ENCODE measurements at places on chromosomes 7 and 10.

GRCh38 chr7:158745057-158745715 is 40.6 kb upstream of the NCAPG2 start:
- DNase-seq = no peak

GRCh38 chr10:58513188-58514110 is 777 bp downstream of the BICC1 start:
- no peak for DNase-seq

GRCh38 chr10:101032637-101033224 is 1.7 kb downstream of the SFXN3 start:
- no peak for DNase-seq

DNA sequence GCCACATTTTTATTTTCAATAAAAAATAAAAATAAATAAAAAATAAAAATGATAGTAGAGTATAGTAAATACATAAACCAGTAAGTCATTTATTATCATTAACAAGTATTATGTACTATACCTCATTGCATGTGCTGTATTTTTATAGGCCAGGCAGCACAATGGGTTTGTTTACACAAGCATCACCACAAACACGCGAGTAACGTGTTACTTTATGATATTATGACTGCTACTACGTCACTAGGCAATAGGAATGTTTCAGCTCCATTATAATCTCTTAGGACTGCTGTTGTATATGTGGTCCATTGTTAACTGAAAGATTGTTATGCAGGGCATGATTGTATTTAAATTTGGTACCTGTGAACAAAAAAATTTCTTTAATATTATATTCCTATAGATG is 20.8 kb upstream of the SDHAF3 start:
- no peak for DNase-seq

- DNase-seq = no peak
These were observed 98.5 kb downstream of the WDR37 start for GRCh38 chr10:1154531-1155295.

- DNase-seq = no peak
These were observed 3.3 kb downstream of the AHR start for GRCh38 chr7:17301471-17302456.

DNA sequence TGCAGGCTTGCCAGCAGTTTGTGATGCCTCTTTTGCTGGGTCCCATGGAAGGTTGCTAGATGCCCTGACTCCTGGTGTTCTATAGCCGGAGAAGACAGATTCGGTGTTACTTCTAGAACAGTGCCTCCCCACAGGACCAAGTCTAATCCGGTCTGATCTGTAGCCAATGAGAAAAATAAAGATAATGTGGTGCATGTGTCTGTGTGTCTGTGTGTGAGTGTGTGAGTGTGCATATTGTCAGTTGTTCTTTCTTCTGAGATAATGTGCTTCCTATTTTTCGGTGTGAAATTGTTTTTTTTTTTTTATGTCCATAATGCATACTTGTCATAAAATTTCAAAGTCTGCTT is 29.7 kb upstream of the ZNRF2 start:
- no peak for DNase-seq

- DNase-seq = no peak
These were observed 72.1 kb downstream of the PTEN start for GRCh38 chr10:87935290-87936141.

- DNase-seq = no peak
These were observed 316.8 kb upstream of the STEAP1 start for GRCh38 chr7:89837515-89837914.

DNA sequence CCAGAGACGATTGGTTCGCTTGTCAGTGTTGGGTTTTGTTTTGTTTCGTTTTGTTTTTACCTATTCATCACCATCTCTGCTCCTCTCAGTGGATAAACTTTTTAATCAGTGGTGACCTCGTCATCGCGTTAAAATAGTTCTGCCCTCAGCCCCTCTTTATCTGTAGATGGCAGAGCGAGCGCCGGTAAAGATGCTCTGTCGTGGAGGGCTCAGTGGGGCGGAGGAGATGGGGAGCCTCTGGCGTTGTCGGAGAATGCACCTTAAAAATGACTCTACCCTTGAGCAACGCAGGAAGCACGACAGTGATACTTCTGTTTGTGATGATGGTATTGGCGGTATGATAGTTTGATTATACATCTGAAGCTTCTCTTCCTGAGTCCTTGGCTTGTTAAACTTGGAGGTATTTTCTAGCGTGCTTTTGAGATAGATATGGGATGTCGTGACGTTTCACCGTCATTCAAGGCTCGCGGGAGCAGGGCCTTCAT is 554 bp downstream of the CSGALNACT2 start:
- no peak for DNase-seq

DNA sequence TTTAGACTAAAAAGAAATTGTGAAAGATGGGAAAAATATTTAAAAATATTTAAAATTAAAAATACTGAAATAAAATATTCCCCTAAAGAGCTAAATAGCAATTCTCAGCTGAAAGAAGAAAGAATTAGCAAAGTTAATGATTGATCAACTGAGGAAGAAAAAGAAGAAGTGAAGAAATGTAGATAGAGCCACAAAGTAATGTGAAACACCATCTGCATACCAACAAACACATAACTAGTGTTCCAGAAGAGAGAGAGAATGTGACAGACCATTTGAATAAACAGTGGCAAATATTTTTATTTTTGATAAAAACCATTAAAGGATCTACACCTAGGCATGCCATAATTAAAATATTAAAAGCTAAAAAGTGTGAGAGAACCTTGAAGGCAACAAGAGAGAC is 784.5 kb upstream of the ZWINT start:
- DNase-seq = no peak
